ENCODE measurements at places on chromosomes 12 and 14.

DNA sequence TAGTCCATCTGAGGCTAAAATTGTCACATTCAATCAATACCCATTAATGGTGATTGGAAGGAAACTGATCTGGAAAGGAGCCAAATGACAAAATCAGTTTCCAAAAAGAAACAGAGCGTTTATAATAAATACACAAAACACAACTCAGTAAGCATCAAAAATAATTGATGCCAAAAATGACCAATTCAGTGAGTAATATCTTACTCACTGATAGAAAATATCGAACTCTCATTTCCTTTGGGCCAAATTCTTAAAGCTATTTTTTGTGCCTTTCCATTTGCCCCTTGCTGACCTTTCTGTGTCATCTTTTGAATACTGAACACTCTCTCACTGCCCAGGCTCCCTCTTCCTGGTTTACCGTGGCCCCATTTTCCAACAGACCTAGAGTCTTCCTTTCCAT, 22.5 kb upstream of the ATP2B1 start:
- DNase-seq, result no peak

DNA sequence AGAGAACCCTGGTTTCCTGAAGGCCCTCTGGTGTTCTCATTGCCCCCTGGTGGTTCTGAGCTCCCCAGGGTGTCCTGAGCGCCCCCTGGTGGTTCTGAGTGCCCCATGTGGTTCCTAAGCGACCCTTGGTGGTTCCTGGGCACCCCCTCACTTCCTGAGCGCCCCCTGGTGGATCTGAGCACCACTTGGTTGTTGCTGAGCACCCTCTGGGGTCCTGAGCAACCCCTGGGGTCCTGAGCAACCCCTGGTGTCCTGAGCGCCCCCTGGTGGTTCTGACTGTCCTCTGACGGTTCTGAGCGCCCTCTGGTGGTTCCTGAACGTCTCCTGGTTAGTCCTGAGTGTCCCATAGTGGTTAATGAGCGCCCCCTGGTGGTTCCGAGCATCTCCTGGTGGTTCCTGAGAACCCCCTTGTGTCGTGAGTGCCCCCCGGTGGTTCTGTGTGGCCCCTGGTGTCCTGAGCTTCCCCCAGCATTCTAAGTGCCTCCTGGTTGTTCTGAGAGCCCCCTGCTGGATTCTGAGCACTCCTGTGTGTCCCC, 568.3 kb downstream of the TMEM121 start:
- DNase-seq, result peak; percentile 35

GRCh38 chr12:50190859-50191258, 23.7 kb upstream of the CERS5 start:
- no peak for DNase-seq

DNA sequence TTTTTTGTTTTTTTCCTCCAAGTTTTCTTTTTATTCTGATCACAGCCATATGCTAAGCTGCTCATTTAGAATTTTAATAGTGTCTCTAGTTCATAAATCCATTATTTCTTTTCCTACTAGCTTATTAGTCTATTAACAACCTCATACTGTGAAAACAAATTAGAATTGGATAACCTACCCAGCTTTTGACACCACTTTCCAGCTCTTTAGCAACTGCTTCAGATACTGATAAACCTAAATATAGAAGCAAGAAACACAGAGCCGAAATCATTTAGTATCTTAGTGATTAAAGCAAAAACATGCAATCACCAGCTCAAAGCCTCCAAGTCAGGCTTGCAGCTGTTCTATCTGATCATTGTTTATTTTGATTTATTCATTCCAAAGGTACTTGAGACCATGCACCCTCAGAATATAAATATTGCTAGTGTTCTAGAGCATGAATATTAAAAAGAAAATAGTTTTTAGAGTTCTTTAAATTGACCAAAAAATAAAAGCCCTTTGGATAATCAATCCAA, 121.5 kb downstream of the STXBP6 start:
- no peak for DNase-seq

DNA sequence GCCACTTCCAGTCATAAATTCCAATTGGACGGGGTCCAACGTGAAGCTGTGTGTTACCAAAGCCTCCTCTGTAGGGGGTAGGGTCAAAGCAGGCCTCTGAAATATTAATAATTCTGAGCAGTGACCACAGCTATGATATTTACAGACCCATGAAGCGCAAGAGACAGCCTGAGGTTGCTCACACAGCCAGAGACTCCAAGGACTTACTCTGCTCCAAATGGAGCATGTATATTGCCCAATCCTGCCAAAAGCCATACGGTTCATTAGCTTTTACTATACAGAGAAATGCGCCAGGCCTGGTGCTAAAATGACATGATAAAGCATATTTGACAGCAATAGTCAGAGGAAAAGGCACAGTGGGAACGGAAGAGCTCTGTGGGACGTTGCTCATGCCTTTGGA, 151.3 kb downstream of the PAH start:
- DNase-seq, result no peak

GRCh38 chr12:109775172-109775881, 57.9 kb downstream of the TRPV4 start:
- DNase-seq, result peak; percentile 62
